ENCODE measurements at places on chromosomes 2 and 18.

DNA sequence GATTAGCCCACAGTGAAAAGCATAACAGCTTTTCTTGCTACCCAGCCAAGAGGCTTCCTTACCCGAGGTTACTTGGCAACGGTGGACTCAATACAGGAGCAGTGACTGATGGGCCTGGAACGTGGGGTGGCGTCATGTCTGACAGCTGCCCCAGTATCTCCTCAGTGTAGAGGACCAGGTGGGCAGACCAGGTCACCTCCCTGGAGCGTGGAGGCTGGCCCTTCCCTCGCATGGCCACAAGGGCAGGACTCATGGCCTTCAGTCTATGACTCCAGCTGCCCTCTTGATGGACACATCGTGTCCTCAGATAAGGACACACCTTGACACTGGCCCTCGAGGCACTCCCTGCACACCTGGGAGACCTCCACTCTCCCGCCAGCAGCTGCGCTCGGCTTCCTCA, 6.4 kb downstream of the ASPRV1 start:
- DNase-seq = no peak

- no peak for DNase-seq
Observed at GRCh38 chr2:55590810-55591440, 26.5 kb downstream of the PPP4R3B start.

GRCh38 chr18:43405097-43405496, 127.8 kb upstream of the SYT4 start:
- no peak for DNase-seq

DNA sequence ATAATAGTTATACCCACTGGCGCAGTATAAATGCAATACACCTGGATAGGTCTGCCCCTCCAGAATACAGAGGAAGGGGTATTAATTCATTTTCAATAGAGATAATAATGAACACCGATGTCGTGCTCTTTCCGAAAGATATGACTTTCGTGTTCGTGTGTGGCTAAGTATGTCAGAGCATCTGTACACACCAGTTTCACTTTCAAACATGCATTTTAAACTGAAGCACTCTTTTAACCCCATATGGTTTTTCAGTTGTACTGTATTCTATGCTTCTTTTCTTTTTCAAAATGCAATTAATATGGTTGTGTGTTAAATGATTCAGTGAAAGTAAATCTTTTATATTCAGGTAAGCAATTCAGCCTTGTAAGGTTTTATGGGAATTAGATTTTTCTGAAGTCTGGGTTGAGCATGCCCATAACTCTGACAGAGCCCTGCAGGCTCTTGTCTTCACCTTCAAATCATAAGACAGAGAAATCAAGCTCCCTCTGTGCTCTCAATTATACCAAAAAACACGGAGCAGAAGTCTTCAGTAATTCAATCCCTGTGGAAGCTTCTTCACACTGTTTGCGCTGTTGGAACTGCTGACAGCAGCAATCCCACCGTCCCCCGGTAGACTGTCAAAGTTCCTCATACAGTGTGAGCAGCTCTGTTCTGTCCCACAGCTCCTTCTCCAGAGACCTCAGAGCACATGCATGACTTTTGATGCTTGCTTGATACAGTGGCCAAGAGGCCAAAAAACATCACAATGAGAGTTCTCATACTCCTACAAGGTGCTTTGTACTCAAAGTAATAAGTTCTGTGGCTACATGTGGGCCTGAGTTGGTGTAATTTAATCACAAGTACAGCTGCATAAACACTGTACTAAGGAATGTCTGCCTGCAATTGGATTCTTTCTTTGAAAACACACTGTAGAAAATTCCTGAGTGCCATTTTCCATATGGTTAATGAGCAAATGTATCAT, 186.8 kb downstream of the ZNF521 start:
- no peak for DNase-seq

- no peak for DNase-seq
Observed at GRCh38 chr2:153477636-153478288, 800 bp downstream of the RPRM start.

GRCh38 chr2:179454443-179455171, 190.0 kb upstream of the SESTD1 start:
- DNase-seq = no peak

DNA sequence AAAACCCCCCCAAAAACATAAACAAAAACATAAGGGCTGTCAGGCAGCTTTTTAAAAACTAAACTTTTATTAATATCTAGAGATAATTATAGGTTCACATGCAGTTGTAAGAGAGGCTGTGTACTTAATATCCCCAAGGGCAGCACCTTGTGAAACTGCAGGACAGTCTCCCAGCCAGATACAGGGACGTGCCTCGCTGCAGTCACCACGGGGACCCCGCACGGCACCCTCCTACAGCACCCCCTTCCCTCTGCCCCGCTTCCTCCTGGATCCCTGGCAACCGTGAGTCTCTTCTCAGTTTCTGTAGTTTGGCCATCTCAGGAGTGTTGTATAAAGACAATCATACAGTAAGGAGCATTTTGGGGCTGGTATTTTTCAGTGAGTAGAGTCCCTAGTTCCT, 6.8 kb upstream of the COLEC11 start:
- DNase-seq = no peak

DNA sequence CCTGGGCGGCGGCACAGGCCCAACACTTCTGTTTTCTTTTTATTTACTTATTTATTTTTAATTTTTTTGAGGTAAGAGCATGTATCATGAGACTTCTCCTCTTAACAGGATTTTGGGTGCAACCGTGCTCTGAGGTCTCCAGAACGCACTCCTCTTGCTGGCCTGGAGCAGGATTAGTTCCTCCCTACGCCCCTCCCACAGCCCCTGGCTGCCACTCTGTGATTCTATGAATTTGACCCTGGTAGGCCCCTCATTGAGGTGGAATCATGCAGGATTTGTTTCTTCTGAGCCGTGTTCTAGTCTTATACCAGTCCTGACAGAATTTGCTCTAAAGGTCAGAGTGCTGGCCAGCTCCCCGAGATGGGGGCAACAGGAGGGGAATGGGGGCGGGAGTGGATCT, 106.5 kb upstream of the HS6ST1 start:
- no peak for DNase-seq

DNA sequence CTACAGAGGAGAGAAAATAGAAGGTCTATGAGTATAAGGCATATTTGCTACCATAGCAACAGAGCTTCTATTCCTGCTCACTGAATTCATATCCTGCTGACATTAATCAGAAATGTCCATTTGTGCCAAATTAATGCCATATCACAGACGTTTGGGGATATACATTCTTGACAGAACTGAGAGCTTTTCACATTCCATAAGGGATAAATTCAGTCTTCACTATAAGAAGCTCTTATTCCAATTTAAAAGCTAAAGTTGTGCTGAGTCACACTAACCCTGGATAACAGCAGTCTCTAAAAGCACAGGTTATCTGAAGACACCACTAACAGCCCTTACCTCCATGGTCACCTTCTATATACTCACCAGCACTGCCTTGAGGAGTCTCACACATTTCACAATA, 178.1 kb downstream of the RAB3GAP1 start:
- DNase-seq = no peak

DNA sequence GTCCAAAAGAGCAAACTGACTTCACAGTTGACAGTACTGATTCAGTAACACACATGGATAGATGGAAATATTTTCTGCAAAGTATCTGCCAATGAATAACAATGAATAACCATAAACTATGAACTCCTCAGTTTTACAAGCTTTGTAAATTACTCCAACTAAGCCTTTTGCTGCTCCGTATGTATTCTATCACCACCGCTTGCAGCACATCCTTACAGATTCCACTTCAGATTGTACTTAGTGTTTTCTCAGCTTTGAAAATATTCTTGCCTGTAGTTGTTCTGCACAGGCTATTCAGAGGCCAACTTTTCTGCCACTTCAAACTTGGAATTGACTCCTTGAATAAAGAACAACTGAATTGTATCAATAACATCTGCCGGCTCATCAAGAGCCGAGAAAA, 36.2 kb downstream of the TLK1 start:
- no peak for DNase-seq

DNA sequence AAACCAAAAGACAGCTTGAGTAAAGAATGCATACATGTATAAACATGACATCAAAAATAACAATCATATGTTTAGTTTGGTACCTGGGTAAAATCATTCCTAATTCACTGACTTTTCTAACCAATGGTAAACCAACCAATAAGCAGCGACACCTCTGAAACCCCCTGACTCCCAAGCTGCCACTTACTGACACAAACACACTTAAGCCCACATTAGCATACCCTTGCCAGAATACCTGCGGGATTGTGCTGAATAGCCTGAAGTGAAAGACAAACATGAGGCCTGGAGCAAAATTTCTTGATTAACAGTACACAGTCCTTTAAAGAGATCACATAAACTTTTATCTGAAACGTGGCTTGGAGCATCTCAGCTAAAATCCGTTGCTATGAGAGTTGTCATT, 902.9 kb downstream of the TMEM182 start:
- no peak for DNase-seq

GRCh38 chr2:24579053-24579803, 88.2 kb downstream of the NCOA1 start:
- no peak for DNase-seq

DNA sequence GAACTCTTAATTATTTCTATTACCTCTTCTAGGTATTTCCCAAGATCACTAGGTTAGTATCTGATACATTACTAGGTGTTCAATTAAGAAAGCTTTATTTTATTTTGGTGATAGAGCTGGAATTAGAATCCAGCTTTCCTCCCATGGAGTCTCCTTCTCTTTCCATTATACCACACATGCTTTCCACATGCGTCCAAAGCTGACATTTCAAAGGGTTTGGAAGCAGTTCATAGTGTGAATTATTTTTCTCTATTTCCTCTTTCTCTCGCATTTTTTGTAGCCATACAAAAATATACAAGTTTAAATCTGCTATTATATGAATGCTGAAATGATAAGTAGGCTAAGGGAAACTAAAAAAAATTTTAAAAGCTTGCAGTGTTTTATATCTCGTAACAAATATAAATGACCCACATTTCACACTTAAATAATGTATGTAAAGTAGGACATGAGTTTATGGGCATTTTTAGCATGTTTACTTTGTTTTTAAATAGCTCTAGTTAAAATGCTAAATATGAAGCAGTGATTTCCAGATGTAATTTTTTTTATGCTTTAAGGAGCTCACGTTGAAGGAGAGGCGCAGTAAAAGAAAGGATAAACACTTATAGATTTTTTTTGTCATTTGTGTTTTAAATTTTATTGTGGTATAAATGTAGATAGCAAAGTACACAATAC, 20.1 kb downstream of the ZC3H6 start:
- DNase-seq = no peak

All from stimulated activated CD4-positive, alpha-beta T cell treated with anti-CD3 and anti-CD28 coated beads, Interleukin-4, amount 100 ng/mL, for 1 hour (primary cell).